ENCODE measurements at places on chromosomes 2 and 18.

- DNase-seq = no peak
Observed at GRCh38 chr2:54687595-54688152, 35.8 kb upstream of the EML6 start.

DNA sequence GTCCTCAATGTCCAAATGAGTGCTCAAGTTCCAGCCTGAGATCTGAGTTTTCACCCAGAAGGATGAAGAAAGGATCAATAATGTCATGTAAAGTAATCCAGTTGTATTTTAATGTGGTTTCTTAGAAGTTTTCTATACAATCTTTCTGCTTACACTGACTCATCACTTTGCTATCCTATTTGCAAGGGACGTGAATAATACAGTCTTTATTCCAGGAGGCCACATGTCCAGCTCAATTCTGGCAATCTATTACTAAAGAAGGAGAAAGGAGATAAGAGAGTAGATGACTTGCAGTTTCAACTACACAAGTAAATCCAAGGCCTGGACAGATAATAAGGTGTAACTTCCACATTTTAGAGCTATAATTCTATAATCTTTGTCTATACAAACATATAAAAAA is 601.1 kb upstream of the SETBP1 start:
- no peak for DNase-seq

GRCh38 chr2:67448648-67449047 is 51.5 kb downstream of the ETAA1 start:
- no peak for DNase-seq

DNA sequence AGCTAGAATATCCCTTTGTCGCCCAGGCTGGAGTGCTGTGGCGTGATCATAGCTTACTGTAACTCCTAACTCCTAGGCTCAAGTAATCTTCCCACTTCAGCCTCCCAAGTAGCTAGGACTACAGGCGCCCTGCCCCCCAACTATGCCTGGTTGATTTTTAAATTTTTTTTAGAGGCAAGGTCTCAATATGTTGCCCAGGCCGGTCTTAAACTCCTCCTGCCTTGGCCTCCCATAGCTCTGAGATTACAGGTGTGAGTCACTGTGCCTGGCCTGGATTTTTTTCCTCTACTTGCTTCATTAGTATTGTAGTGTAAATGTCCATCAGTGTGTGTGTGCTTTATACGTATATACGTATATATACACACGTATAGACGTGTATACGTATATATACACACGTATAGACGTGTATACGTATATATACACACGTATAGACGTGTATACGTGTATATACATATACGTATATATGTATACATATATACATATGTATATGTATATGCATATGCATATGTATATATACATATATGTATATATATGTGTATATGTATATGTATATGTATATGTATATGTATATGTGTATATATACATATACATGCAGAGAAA is 124.4 kb downstream of the DIS3L2 start:
- no peak for DNase-seq

- DNase-seq = no peak
Observed at GRCh38 chr2:180652794-180653193, 327.6 kb upstream of the UBE2E3 start.

DNA sequence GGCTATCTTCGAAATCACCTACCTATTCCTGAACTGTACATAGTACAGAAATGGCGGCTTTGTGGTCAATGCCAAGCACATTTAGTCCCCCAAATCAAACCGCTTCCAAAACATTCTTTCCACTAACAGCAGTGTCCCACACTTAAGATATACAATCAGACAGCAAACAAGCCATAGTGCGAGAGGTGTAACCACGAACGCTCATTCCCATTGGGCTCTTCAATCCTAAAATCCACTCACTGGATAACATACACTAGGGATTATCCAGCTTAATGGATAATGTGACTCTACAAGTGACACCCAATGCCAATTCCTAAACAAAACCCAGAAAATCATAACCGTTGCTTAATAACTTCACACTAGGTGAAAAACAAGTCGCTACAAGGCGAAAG is 2.0 kb downstream of the XPO1 start:
- DNase-seq = no peak

DNA sequence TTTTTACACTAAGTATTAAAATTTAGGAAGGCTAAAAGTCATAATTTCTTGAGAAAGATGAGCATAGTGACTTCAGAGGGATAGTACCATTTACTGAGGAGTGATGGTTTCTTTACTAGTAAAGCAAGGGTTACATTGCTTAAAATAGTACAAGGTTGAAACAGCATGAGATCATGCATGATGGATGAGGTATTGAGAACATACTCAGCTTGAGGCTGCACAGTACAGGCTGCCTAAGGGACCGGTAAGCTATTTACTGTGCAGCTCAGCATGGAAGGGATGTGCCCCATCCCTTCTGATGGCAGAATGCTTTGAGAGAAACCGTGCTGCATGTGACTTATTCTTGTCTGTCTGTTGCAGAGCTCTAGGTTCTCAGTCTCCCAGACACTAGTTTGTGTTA is 122.1 kb downstream of the EML6 start:
- no peak for DNase-seq

- no peak for DNase-seq
Observed at GRCh38 chr2:231556981-231557380, 26.7 kb upstream of the NMUR1 start.

DNA sequence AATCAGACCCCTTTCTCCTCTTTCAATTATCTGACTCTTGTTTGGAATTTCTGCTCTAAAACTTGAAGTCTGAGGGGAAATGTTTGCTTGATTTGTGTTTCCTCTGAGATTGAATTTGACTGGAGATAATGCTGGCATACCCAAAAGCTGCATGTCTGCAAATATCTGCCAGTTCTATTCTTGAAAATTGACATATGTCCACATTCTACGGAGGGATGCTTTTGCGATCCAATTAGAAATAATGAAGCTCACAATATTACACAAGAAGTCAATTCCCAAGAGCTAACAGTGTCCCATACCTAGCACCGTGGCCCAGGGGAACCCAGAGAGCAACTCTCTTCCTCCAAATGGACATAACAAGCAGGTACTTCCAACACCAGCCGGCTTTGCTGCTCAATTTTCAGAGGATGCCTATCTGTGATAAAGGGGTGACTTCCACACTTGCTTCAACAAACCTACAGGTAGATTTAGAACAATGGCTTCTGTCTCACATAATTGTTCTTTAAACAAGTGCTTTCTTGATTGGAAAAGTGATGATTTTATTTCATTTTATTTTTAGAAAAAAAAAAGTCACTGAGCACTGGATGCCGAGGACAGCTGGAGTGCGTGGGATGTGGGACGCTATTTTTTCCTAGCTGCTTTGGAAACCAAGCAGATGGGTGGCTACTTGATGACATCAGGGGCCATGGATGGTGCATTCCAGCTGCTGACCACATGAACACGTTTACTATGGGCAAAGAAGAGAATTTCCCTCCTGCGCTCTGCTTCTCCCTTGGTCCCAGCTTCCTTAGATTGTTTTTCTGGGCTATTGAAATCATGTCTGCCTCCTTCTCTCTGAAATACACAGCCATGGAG is 488.9 kb downstream of the RNF144A start:
- DNase-seq = no peak

- DNase-seq = no peak
Observed at GRCh38 chr18:21833604-21834298, 93.2 kb downstream of the MIB1 start.

DNA sequence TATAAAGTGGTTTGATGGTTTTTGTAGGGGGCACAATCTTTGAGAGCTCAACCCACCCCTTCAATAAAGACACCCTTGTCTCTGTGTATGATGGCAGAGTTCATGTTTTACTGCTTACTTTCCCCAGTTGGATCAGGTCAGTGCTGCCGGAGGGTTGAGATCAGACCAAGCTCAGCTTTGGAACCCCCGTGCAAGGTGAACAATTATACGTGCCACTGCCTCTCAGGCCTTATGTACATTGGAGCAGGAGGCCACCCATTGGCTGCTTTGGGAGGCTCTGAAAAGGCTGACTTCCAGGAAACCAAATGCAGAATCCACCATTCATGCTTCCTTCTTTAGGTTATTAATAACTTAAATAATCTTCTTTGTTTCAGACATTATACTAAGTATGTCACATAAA is 103.4 kb upstream of the EPAS1 start:
- DNase-seq = no peak

- DNase-seq = no peak
Observed at GRCh38 chr2:196808083-196808665, 981 bp downstream of the C2orf66 start.

Measured in DND-41 (cell line).